Cerebellar nuclear complex (tissue), 1 donor: ENCODE measurements at places on chromosomes 1 and 21.

DNA sequence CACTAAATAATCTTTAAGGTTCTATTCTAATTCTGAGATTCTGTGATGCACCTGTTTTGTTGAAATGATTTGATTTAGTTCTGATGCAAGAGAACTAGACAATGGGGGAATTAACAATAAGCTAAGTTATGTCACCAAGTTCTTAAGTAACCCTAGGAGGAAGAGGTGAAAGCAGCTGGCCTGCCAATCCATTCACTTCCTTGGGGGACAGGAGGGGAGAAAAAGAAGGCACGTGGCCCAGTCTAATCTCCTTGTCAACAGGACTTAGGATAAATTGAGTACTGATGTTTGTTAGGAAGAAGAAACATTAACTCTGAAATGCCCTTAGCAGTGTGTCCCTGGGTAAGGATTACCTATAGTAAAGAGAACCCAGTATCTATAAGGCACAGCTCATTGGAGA is 36.9 kb downstream of the TLCD4 start:
- no peak for DNase-seq

GRCh38 chr1:88737338-88737927 is 53.4 kb downstream of the PKN2 start:
- no peak for DNase-seq

- no peak for DNase-seq
These were observed 14.6 kb downstream of the LCA5L start for GRCh38 chr21:39430954-39431353.

DNA sequence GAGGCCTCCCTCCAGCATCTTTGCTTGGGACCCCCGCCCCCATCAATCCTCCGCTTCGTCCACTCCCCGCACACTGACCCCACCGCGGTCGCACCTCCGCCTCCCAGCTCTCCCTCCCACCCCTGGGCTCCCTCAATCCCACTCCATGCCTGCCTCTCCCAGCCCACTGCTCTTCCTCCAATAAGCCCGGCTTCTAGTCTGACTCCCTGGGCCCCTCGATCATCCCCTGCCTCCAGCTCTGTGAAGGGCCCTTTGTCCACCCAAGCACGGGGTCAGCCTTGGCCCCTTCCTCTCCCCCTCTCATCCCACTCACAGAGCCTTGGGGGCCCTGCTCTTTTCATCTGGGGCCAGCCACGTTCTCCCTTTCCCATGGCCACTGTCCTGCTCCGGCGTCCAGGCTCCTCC is 1.5 kb upstream of the TMEM200B start:
- no peak for DNase-seq

- no peak for DNase-seq
These were observed 10.1 kb downstream of the PTGFRN start for GRCh38 chr1:116919802-116920201.

DNA sequence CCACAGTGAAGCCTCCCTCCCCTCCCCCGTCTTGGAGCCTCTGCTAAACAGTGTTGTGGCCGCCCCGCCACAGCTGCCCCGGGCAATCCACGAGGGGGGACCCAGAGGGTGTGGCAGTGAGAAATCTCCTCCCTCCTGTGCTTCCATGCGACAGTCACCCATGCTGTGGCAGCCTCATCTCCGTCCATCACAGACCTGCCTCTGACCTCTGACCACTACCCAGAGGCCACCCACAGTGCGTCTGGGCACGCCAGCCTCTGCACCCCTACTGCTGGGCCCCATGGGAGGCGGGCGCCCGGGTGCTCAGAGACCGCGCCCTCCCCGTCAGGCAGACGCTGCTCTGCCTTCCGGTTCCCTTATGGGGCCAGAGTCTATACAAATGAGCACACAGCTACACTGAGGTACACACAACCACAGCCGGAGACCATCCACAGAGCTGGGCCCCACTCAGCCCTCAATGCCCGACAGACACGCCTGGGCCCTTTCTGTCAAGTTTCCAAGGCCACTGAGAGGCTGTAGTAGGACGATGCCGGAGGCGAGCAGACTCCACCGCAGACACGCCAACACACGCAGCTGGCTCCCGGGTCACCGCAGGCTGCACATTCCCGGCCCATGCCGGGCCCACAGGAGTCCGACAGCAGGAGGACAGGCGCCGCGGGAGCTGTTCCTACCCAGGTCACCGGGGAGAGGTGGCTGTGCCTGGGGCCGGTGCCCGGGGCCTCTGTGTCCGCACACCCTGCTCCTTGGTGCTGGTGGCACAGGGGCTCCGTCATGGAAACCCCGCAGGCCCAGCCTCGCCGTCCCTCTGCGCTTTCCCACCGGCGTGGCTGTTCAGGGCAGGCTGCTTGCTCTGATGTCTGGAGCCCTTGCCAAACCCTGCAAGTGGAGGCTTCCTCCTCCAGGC is 23.9 kb upstream of the TMEM52 start:
- DNase-seq, result no peak

DNA sequence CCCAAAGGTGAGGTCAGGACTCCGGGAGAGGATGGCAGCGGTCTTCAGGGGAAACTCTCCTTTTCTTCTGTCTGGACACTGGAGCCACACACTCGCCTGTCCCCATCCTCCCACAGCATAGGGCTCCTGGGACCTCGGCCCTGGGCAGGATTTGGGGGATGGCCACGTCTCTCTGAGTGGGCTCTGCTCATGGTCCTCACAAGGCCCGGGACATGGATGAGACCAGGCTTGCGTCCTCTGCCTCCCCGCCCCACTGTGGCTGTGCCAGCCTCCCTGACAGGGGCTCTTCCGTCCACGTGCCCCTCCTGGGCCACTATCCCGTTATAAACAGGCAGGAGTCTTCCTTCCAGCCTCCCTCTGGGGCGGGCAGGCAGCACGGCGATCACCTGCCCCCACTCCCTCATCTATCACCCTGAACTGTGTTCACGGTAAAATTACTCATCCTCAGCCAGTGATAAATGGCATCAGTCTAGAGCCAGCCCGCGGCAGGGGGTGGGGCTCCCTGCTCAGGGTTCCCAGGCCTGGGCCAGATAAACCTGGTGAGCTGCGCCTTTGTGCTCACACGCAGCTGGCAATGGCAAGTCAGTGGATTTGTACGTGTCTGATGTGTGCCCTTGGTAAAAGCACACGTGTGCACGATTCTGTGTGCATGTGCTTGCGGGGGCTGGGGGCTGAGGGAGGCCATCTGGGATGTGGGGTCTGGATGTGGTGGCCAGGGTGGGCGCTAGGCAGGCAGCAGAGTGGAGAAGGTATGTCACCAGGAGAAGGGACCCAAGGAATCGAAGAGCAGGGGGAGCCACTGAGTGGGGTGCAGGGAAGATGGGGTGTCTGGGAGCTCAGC is 12.6 kb upstream of the SAMD11 start:
- DNase-seq, result no peak

GRCh38 chr1:71785450-71785849 is 496.9 kb downstream of the NEGR1 start:
- DNase-seq, result no peak

DNA sequence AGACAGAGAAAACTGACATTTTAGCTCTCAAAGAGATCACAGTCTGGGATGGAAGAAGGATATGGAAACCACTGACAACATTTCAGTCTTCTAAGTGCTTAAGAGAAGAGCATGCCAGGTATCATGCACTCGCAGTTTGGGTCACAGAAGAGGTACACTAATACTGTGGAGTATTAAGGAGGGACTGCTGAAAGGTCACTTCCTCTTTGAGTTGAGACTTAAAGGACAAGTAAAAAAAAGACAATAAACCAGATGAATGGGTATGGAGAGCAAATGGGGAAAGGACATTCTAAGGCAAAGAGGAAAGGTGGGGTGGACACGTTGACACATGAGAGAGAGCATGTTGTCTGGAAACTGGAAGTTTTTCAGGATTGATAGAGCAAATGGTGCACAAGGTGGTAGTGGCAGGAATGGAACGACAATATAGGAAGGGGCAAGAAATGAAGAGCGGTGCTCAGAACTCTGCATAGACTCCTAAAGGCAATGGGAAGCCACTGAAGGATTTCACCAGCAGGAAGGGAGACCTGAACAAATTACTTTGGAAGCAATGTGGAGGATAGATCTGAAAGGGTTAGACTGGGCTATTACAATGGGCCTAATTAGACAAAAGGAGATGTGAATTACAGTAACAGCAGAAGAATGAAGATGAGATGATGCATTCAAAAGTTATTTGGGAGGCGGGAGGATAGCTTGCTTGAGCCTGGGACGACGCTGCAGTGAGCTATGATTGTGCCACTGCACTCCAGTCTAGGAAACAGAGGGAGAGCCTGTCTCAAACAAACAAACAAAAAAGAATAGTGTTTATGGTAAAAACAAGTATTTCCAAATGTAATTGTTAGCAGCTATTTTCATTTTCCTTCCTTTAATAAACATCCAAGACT is 11.1 kb downstream of the DIPK1A start:
- DNase-seq, result no peak

DNA sequence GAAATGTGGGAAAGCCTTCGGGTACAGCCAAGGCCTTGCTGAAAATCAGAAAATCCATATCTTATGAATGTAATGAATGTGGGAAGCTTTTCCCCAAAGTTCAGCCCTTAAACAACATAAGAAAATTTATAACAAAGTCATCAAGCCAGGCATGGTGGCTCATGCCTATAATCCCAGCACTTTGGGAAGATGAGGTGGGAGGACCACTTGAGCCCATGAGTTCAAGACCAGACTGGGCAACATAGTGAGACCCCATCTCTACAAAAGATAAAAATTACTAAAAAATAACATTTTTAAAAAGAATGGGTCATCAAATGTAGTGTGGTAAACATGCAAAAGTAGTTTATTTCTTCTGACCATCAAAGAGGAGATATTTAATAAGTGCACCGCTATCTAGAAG is 45.9 kb downstream of the KIAA0319L start:
- no peak for DNase-seq

DNA sequence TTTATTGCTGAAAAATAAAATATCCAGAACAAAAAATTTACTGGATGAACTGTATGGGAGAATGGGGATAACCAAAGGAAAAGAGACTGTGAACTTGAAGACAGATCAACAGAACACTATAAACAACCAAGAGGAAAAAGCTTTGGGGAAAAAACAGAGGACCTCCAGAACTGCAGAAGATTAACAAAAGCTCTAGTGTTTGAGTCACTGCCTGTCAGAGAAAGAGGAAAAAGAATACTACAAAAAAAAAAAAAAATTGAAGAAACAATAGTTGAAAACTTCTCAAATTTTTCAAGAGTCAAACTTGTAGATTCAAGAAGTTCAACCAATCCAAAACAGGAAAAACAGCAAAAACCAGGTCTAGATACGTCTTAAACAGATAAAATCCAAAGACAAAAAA is 44.3 kb downstream of the ARHGAP29 start:
- DNase-seq, result no peak

DNA sequence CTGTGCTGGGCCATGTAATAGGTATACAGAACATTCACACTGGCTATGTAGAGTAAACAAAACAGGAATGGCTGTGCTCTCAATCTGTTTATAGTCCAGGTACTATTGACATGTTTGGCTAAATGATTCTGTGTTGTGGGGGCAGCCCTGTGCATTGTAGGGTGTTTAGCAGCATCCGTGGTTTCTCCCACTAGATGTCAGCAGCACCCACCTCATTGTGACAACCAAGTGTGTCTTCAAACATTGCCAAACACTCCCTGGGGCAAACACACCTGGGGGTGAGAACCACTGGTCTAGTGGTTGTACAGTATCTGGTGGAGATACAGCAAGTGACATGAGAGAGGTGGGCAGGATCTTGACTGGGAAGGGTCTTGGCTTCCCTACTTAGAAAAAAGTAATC is 80.4 kb upstream of the SPATA6 start:
- no peak for DNase-seq

- DNase-seq, result no peak
These were observed 3.8 kb downstream of the ATP8B2 start for GRCh38 chr1:154329152-154329521.

GRCh38 chr1:44684525-44684924 is 10.0 kb downstream of the ARMH1 start:
- no peak for DNase-seq

GRCh38 chr1:93744299-93744988 is 62.8 kb upstream of the BCAR3 start:
- DNase-seq, result no peak

DNA sequence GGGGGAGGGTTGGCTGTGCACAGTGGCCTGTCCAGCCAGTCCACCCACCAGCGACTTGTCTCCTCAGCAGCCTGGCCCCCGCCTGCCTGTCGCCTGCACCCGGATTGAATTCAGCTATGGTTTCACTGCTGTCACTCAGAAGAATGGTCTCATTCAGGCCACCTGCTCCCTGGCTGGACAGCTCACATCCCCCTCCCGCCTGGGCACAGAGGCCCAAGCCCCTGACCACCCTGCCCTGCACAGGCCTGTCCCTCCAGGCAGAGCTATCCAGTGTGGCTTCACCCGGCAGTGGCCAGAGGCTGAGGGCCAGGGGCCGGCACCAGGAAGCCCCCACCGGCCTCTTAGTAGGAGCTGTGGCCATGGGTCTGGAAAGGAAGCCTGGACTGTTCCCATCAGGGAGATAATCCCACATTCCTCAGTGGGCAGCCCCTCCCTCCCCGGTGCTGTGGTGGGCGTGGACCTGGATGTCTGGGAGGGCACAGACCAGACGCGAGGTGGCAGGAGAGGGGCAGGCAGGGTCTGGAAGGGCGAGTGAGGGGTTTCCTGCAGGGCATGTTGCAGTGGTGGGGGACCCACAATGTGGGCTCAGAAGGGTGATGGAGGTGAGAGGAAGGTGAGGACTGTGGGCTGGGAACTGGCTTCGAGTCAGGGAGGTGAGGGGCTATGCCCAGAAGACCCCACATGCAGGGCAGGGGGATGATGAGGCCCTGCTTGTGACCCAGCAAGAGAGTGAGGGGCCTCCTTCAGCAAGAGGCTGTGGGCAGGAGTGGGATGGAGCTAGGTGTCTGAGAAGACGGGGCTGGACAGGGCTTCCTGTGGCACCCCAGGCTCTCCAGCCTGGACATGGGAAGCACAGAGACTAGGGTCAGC is 30.4 kb downstream of the WNT9A start:
- no peak for DNase-seq

- no peak for DNase-seq
These were observed 746 bp downstream of the AK4 start for GRCh38 chr1:65148548-65149350.

DNA sequence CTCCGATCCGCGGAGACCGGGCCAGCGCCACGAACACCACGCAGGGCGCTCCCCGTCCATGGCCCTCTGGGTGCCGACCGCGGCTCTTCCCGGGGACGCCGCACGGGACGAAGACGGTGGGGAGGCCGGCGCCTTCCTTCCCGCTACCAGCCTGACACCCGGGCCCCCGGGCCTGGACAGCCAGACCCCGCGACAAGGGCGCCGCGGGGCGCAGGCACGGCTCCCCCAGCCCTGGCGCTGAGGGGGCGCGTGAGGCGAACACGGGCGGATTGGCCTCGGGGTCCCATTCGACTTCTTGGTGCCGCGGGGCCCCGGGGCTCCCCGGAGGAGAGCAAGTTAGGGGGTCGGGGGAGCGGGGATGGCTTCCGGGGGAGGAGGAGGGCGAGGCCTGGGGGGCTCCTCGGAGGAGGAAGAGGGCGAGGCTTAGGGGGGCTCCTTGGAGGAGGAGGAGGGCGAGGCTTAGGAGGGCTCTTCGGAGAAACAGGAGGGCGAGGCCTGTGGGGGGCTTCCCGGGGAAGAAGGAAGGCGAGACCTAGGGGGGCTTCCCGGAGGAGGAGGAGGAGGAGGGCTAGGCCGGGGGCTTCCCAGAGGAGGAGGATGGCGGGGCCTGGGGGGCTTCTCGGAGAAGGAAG is 537 bp upstream of the KLHL17 start:
- no peak for DNase-seq

GRCh38 chr1:64759968-64760367 is 15.1 kb downstream of the RAVER2 start:
- DNase-seq, result no peak
